ENCODE measurements at places on chromosomes 4 and X. TPM values are rescaled to one million over a fixed set of nuclear protein-coding genes. Genes with fewer than 3 reads are reported as not detected.

AMTN gene
- not detected for total RNA-seq

RNF212 gene
- not detected for total RNA-seq

SUPT20HL2 gene
- total RNA-seq: not detected

GRCh38 chr4:114921191-114921590, 192.2 kb downstream of the NDST4 start:
- no peak for DNase-seq

Data from myocyte (in vitro differentiated cells).